ENCODE measurements at places on chromosomes 13 and 19.
A peak's percentile ranks its signal among the peaks of the same experiment; 100 is the strongest.

- no peak for DNase-seq
Measured at GRCh38 chr13:75770592-75771011, 134.5 kb downstream of the LMO7 start.

GRCh38 chr19:51224163-51224641, 678 bp upstream of the CD33 start:
- no peak for DNase-seq

DNA sequence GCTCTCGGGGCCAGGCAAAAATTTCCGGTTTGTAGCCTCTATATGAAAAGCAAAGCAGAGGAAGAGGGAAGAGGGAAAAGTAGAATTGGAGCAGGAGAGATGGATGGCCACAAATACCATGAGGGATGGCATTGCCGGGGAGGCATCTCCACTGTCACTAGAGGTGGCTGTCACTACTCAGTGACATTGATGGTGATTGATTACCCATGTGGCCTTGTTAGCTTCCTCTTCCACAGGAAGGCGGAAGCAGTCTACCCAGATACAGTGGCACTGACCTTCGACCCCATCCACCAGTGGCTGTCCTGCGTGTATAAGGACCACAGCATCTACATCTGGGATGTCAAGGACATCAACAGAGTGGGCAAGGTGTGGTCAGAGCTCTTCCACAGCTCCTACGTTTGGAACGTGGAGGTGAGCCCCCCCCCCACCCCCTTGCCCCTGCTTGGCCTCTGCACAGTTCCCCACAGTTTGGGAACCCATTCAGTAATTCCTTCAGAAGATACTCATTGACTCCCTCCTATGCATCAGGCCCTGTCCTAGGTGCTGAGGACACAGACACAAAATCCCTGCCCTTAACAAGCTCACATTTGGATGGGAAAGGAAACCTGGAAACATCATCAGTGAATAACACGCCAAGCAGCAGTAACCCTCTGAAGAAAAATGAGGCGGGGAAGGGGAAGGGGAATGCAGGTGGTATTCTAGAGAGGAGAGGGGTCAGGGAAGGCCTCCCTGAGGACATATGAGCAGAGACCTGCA, 18.6 kb downstream of the WDR62 start:
- no peak for DNase-seq

- DNase-seq, result peak; percentile 82
Measured at GRCh38 chr19:12611361-12611699, 610 bp downstream of the ZNF791 start.

- peak; percentile 5 for DNase-seq
Measured at GRCh38 chr13:48531416-48532255, 1.2 kb downstream of the RCBTB2 start.

- peak; percentile 38 for DNase-seq
Measured at GRCh38 chr19:40521276-40521675, 54.5 kb downstream of the SPTBN4 start.

DNA sequence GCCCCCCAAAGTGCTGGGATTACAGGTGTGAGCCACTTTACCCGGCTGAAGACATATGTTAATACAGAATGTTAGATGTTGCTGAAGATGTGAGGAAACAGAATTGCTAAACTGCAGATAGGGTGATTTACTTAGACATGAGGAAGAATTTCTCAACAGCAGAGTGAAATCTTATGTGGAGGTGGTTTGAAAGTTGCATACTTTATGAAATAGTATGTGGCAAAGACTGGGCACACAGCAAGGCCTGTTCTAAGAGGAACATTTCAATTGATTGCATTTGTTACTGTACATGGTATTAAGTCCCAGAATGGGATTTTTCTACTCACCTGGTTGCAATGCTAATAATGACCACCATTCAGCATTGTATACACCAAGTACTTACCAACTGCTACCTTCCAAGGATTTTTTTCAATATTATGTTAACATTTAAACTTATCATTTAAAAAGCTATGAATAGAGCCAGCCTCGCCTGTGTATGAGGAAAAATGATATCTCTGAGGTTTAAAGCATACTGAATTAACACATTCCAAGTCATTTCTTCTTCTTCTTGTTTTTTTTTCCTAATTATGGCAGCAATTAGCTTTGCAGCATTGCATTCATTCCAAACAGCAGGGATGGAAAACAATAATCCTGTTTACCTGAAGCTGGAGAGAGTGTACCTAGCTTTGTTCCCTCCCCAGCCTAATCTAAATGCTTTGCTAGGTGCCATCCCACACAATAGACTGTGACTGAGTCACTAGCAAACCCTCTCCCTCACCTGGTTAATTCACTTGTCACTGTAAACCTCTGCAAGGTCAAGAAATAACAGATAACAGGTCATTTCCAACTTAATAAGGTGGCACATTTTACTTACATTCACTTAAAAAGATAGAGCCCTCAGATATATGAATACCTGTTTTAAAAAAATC, 19.4 kb upstream of the KLF5 start:
- DNase-seq, result no peak

- no peak for DNase-seq
Measured at GRCh38 chr19:39193803-39194202, 3.0 kb upstream of the NCCRP1 start.

GRCh38 chr19:29517412-29517811, 8.4 kb upstream of the VSTM2B start:
- DNase-seq, result no peak

DNA sequence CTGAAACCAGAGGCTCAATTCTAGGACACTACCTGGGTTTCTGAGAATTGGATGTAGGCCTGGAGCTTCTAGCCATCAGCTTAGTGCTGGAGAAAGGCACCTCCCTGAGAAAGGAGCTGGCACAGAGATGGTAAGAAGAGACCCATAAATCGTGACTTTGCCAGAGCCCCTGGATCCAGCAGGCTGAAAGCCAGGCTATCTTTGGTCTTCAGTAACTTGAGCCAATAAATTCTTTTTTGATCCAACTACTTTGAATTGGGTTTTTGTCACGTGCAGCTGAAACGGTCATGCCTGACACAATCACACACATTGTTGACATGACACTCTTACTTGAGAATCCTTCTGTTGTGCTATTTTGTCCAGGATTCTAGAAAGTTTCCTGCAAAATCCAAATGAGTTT, 103.4 kb downstream of the LHFPL6 start:
- no peak for DNase-seq

- peak; percentile 85 for DNase-seq
Measured at GRCh38 chr19:7533925-7534480, 1.5 kb upstream of the PNPLA6 start.
